ENCODE measurements at places on chromosomes 2 and 18. TPM values are rescaled to one million over a fixed set of nuclear protein-coding genes. Genes with fewer than 3 reads are reported as not detected.
A peak's percentile ranks its signal among the peaks of the same experiment; 100 is the strongest.

DNA sequence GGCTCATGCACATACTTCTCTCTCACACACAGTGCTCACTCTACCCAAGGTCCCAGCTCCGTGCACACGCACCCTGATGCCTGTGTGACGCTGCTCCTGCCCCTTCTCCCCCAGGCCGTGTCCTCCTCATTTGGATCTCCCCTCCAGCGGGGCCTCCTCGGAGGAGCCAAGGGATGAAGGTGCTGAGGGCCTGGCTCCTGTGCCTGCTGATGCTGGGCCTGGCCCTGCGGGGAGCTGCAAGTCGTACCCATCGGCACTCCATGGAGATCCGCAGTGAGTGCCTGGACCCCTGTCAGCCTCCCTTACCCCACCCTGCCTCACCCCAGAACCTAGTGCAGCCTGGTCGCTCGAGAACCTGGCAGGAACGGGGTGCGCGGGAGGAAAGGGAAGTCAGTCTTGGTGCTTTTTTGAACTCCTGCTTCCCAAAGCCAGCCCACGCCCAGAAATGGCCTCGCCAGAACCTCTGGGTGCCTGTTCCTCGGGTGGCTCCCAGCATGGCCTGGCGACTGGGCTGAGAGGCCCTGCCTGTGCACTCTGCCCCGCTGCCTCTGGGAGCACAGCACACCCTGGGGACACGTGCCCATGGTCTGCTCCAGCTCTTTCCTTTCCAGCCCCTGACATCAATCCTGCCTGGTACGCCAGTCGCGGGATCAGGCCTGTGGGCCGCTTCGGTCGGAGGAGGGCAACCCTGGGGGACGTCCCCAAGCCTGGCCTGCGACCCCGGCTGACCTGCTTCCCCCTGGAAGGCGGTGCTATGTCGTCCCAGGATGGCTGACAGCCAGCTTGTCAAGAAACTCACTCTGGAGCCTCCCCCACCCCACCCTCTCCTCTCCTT is at the start of gene PRLH:
PRLH (plus strand) TSS at position 174 of the 835 bp plus-strand sequence; CDS start at position 174, 0 bp downstream.
- DNase-seq: peak; percentile 78

SLC66A2 gene
- total RNA-seq: 32.0 TPM

DNA sequence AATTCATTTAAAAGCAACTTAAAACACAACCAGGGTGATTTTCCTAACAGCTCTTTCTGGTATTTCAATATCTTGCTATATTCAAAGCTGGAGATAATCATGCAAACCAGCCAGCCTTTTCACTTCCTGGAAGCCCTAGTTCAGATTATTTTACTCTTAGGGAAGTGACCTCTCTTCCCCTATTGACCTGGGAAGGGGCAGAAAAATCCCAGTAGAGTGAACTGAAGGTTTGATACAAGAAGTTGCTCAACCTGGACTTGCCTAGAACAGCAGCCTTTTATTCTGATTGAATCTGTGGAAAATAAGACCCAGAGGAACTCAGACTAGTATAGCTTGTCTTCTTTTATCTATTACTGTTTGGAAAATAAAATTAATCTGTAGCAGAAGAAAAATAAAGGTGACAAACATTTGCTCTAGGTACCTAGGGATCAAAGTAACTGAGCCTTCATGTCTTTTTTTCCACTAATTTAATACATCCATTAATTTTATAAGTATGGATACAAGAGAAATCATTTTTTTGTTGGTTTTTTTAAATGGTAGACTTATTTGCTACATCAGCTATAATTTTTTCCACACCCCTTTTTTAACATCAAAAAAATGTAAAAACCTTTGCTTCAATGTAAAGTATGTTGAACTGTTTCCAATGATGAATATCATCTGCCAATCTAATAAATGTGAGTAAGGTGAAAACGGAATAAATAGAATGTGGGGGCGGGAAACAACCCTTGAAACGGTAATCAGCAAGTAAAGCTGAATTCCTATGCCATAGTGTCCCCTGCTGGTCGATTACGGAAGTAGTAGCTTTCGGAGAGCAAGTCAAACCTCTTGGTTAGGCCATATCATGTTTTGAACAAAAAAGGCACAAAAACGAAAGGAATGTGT is 629.9 kb downstream of the NRXN1 start:
- no peak for DNase-seq

KCNE4 gene
- 23.0 TPM for total RNA-seq

EGR4 gene
- not detected for total RNA-seq

DNA sequence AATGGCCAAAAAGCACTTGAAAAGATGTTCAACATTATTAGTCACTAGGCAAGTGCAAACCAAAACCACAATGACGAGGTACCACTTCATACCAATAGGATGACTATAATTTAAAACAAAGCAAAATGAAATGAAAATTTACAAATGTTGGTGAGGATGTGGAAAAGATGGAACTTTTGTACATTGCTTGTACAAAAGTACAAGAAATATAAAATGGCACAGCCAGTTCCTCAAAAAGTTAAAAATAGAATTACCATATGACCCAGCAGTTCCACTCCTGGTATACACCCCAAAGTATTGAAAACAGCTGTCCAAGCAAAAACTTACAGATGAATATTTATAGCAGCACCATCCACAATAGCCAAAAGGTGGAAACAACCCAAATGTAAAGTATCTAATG is 107.8 kb upstream of the XPO1 start:
- DNase-seq: no peak
